ENCODE measurements at places on chromosomes 4 and X.

DNA sequence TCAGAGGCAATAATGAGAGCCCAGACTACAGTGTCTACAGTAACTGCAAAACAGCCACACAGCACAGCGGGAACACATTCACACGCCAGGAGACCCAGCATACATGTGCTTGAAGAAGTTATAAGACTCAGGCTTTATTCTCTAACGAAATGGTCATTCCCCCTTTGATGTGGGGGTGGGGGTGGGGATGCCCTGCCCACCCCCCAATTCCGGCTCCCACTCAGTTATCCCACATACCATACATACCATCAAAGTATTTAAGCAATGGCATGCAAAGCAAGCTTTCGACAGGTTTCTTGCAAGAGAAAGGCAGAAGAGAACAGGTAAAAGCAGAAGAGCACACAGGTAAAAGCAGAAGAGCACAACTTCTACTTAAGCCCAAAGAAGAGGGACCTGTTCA, 3.6 kb downstream of the MECP2 start:
- no peak for DNase-seq

DNA sequence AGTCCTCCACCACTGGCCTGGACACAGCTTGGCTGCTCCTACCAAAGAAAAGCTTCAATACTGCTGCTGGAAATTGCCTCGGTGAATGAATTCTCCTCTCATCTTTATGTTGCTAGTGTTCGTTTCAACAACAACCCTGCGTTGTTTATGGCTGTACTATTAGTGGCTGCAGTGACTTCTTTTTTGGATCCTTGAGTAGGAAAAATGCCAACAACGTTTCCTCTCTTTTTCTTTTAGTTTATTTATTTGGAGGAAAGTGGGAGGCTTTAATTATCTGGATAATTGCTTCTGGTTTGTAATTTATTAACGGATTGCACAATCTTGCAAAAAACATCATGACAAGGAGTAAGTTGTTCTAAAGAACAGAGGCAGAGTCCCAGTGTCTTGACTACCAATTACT, 464.1 kb upstream of the TRAM1L1 start:
- DNase-seq, result no peak

GRCh38 chr4:112234952-112235609, 3.5 kb downstream of the AP1AR start:
- no peak for DNase-seq

GRCh38 chr4:113003841-113004240, 45.6 kb upstream of the ANK2 start:
- no peak for DNase-seq

DNA sequence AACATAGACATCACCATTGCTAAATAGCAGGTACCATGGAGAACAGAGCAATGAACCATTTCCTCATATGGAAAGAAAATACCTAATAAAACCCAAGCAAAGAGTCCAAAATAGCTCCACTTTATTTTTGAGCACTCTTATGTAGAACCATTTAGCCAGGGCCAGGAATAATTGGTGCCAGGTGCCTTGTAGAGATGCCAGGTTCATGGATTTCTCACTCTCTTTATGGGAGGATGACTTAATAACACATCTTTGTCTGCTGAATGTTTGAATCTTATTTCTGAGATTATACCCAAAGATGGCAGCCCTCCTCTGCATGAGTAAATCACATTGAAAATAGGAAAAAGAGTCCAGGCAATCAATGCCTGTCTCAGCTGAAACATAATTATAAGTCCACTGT, 212.3 kb upstream of the SFRP2 start:
- no peak for DNase-seq

- no peak for DNase-seq
These were observed 15.8 kb downstream of the DCUN1D4 start for GRCh38 chr4:51858605-51859202.

GRCh38 chrX:84174348-84174747, 13.7 kb downstream of the RPS6KA6 start:
- DNase-seq, result no peak

- no peak for DNase-seq
These were observed 81.6 kb downstream of the MTMR8 start for GRCh38 chrX:64313624-64314023.

DNA sequence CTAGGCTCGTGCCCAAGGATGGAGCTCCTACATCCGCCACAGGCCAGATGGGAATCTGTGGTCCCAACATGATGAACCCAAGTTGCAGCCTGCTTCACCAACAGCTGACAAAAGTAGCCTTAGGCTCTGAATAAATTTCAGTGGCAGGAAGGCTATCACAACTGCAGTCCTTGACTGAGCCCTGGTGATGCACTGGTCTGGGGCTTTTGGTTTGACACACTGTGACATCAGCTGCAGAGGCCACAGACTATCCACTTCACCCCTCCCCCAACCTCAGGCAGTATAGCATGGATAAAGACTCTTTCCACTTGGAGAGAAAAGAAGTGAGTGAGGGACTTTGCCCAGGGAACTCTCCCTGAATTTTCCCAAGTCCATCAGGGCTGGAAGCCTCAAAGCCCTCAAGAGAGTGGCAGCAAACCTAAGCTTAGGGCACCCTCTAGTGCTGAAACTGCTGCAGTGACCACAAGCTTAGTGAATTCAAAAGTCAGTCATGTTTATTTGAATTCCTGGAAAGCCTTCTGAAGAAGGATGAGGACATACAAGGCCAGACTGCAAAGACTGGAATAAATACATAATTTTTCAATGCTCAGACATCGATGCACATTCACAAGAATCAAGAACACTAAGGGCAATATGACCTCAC, 135.0 kb upstream of the TENT5D start:
- no peak for DNase-seq

- DNase-seq, result no peak
These were observed 32.8 kb downstream of the FHDC1 start for GRCh38 chr4:152968806-152969394.

DNA sequence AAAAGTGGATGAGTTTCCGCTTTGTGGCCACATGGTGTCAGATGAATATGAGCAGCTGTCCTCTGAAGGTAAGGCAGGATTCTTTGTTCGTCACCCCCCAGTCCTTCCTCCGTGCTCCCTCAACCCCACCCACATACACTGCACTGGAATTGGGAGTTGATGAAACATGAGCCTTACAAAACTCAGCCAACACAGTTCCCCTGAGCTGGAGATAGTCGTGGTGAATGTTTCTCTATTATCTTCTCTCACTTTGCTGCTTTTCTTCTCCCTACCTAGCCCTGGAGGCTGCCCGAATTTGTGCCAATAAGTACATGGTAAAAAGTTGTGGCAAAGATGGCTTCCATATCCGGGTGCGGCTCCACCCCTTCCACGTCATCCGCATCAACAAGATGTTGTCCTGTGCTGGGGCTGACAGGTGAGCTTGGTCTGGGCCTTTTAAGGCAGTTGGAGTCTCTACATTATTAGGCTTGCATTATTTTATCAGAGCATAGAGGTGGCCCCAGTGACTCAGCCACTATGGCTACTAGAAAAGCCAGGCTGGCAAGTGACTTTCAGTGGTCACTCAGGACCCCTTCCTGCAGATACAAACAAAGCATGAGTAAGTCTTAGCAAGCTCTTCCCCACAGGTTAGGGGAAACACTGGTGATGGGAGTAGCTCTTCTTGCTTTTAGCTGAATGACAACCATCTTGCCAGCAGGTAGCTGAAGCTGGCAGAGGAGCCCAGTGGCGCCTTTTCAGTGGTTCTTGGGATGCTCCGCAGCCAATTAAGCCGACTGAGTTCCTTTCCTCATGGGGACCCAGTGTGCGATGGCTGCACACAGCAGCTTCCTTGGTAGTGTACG, 1.6 kb downstream of the RPL10 start:
- no peak for DNase-seq

GRCh38 chr4:78720204-78720603, 55.9 kb upstream of the BMP2K start:
- DNase-seq, result no peak

DNA sequence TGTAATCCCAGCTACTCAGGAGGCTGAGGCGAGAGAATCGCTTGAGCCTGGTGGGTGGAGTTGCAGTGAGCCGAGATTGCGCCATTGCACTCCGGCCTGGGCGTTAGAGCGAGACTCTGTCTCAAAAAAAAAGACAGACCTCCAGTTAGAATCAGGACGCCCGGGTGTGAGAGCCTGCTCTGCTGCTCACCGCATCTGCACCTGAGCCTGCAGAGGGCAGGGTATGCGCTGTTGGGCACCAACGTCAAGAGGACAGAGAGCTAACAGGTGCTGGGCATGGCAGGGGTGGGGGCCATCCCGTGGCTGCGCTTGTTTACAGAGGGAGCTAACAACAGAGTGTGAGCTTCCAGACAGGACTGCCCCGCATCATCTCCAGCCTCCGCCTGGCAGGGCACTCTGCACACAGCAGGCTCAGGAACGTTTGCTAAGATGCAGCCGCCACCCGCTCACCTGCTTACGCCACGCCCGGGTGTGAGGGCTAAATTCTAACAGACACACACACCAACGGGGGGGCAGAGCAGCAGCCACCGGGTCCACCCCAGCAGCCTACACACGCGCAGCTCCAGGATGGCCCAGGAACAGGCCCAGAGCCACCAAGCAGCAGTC, 50.0 kb upstream of the CPLX1 start:
- no peak for DNase-seq

DNA sequence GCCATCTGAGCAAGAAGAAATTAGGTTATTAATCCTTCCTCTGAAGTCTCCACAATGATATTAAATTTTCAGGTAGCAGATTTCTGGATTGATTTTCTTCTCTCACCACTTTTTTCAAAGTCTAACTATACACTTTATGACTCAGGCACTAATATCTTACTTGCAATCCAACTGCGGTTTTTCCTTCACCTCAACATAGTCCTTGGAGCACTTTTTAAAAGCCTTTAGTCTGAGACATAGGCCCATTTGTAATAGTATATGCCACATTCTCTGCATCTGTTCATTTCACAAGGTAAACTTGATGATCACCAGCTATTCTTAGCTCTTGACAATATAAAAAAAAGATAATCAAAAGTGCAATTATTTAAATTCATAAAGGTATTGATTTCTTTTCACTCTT, 55.9 kb upstream of the EDNRA start:
- no peak for DNase-seq

DNA sequence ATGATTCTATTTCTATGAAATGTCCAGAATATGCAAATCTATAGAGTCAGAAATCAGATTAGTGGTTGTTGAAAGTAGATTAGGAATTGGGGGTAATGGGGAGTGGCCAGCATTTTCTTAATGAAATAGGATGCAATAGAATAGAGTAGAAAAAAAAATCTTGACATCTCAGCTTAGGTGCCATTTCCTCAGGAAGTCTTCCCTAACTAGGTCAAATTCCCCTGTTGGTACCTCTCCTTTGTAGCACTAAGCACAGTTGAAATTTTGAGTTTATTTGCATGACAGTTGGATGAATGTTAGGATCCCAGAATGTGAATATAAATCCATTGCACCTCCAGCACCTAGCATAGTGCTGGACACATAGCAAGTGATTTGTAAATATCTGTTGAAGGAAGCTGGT, 30.0 kb upstream of the PDK3 start:
- DNase-seq, result no peak

DNA sequence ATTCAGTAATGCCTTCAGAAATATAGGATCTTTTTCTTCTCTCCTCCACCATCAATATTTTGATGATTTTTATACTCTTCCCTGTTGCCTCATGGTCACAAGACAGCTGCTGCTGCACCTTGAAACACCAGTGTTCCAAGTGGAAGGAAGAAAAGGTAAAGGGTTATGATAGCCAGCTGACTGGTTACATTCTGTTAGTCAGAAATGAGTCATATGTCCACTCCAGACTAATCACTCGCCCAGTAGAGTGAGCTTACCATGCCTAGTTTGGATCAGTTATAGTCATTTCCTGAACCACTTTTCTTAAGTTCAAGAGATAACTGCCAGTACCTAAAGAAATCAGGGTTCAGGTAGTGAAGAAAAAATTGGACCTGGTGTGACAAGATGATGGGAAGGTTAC, 532.3 kb upstream of the SMIM31 start:
- DNase-seq, result no peak

DNA sequence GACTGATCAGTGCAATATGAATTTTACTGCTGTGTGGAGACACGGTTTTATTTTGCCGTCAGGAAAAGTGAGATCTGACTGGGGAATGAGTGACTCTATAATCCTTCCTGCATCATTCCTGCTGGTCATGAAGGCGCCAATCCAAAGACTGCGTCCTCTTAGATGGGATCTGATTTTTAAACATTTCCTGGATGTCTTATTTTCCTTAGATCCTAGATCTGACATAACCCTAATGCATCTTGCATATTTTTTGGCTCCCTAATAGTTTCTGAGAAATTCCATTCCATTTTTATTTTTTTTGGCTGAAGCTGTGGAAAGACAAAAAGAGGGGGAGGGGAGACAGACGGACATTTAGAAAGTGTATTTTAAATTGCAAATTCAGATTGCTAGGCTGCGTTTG, 454.9 kb upstream of the FAT1 start:
- DNase-seq, result no peak

- DNase-seq, result no peak
These were observed 165.6 kb downstream of the ATP10D start for GRCh38 chr4:47650584-47651130.

GRCh38 chr4:173243321-173243720, 74.7 kb downstream of the GALNT7 start:
- DNase-seq, result no peak

- DNase-seq, result no peak
These were observed 95.9 kb downstream of the CFAP299 start for GRCh38 chr4:80431203-80431965.

DNA sequence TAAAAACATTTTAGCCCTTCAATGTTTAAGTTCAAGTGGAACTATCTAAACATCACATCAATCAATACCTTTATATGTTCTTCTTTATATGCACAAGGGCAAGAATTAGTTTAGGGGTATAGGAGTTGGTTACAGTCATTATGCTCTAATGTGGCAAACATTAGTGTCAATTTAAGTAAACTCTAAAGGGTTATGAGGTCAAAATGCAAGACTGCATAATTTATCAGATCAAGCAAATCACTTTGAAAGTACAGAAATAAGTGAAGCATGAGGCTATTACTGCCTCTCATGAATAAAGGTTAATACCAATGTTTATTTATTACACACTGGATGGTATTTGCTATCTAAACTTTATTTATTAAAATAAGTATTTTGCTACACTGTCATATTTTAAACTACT, 59.7 kb downstream of the MAB21L2 start:
- DNase-seq, result no peak

DNA sequence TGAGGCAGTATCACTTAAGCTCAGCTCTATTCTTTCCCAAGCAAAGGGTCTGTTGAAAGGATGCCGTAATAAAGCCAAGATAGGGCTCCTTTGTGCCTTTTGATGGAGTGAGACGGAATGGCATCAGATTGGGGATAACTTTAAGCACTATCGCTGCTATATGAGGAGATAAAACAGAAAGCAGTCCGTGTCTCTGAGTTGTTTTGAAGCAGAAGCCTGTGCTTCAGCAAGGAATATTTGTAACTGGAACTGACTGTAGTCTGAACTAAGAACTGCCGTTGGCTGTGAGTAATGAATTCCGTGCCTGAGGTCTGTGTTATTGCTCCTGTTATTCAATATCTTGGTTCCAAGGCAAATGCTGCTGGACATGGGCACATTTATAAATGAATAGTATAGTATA, 297.4 kb downstream of the ANKRD50 start:
- DNase-seq, result no peak
